Frontal cortex (tissue), 4 donors: ENCODE measurements at places on chromosomes 11 and 22. TPM values are rescaled to one million over a fixed set of nuclear protein-coding genes. Genes with fewer than 3 reads are reported as not detected.

DNA sequence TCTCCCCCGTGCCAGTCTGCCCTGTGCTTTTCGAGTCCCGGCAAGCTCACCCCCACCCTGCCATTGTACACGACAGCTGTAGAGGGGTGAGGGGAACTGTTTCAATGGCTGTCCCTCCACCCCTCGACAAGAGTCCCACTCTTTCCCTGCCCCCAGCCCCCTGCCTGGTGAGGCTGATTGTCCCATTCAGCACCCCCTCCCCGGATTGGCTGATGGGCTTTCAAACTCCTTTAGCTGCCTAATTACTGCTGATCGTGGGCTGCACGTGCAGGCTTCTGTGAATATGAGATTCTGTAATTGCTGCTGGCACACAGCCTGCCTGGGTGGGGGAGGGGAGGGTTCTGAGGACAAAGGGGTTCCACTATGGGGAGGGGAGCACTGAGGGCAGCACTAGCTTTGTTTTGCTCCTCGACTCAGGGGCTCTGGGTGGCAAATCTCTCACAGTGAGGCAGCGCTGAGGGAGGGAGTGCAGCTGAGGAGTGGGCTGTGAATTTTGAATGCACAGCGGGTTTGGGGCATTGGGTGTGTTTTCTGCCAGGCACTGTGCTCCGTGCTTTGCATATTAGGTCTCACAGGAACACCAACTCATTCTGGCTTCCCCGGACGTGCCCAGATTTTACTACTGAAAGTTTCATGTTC lies 42.6 kb upstream of the ACCSL start:
- no peak for DNase-seq

DNA sequence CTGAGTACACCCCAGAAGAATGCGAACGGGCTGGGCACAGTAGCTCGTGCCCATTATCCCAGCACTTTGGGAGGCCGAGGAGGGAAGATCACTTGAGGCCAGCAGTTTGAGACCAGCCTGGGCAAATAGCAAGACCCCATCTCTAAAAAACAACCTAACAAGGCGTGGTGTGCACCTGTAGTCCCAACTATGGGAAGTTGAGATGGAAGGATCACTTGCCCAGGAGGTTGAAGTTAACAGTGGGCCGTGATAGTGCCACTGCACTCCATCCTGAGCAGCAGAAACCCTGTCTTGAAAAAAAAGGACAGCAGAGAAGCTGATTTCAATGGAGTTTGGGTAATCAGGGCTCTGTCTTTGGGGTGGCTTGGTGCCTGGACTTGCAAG lies 3.3 kb downstream of the RPLP2 start:
- no peak for DNase-seq

DNA sequence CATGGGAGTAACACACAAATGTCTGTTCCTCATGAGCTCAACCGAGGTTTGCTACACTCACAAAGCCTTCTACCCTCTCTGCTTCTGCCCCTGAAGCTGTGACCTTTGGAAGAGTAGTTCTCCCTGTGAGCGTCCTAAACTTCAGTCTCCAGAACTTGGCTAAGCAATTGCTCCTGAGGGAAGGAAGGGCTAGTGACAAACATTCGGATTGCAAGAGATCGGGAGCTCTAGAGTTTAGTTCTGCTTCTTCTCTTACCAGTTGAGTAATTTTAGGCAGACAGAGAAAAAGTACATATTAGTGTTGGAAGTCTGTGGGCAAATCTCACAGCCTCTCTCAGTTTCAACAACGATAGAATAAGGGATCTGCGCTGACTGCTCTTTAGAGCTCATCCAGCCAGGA lies 27.3 kb upstream of the ELF5 start:
- no peak for DNase-seq

GRCh38 chr11:10388574-10388973 lies 66.5 kb upstream of the AMPD3 start:
- DNase-seq, result no peak

GRCh38 chr11:12029119-12029518 lies 20.7 kb upstream of the DKK3 start:
- DNase-seq, result no peak

DNA sequence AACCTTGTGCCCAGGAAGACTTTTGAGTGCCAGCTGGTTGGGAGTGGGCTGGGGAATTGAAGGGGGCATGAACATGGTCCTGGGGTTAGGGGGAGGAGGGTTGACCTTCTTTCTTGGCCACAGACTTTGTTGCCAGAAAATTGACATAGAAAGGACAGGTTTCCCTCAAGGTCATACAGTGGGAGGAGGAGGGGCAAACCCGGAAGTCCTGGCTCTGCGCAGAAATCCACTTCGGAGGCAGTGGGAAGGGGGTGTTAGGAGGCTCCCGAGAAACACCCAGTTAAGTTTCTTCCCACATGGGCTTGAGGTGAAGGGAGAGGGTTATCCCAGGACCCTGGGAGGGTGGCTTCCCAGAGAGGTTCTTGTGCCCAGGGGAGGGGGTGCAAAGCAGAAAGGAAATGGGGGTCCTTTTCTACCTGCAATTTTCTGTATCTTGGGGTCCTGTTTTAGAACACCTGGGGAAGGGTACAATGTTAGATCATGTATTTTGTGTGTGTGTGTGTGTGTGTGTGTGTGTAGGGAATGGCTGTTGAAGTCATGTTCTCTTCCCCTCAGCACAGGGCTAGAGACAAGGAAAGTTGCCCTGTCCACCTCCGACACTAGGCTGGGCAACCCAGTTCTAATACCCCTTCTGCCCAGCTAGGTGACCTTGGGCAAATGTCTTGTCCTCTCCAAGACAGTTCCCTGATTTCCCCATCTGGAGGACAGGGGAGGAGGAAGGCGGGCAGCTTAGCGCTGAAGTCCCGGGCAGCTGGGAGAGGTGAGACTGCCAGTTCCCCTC lies 1.1 kb downstream of the PVALB start:
- DNase-seq, result no peak

DNA sequence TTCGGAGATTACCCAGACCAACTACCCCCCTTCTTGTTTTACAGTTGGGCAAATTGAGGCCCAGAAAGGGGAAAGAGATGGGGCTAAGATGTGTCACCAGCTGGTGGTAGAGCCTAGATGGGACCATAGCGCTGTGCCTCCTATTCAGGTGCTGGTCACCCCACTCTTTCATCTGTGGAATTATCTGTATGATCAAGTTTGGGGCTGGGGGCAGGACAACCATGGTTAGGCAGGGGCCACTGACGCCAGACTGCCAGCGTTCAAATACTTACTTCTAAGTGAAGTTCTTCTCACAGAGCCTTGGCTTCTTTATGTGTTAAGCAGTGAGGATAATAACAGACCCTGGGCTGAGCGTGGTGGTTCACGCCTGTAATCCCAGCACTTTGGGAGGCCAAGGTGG lies 55.9 kb downstream of the IGLL1 start:
- no peak for DNase-seq

DNA sequence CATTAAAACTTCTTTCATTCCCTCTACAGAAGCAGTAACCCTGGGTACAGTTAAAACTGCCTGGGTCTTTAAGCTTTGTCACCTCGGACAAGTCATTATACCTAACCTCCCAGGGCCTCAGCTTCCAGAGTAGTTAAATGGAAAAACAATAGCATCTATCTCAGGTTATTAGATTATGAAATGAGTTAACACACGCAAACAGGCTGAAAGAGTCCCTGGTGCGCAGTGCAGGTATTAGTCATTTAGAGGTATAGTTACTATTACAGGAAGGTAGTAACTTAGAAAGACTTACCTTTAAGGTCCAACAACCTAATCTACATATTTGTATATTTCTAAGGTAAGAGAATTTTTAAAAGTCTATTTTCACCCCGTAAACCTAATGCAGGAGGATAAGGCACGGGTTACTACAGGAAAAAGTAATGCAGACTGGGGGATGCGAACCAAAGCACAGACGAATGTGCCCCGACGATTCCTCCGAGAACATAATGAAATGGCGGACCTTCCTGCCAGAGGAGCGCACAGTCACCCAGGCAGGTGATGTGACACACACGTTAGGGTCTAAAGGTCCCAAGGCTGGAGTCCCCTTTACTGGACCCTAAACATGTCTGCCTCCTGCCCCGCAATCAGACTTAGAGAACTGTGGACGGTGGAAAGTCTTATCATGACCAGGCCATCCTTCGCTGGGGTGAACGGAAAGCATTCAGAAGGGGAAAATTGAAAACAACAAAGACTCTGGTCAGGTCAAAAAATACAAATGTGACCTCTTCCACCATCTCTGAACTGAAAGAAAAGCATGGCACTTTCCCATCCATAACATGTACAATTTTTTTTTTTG lies 1.3 kb downstream of the NAP1L4 start:
- no peak for DNase-seq

DNA sequence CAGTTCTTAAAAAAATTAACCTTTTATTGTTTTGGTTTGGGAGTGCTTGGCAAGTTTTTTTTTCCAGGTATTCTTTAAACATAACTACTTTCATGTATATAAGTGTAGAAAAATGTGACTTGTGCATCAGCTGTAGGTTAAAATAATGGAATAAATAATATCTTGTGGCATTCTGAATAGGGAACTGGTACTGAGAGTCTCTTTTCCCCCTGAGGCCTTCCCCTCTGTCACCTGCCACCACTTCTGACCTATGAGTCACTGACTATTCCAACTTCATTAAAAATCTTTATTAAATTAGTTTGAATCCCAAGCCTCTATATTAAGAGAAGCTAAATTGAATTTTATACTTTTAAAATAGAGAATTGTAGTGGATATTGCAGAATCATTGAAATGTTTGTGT lies 805.7 kb downstream of the METTL15 start:
- no peak for DNase-seq

- DNase-seq, result no peak
Observed at GRCh38 chr11:44285756-44286155, 24.2 kb downstream of the ALX4 start.

The NXPE2 gene
- total RNA-seq, result 0.82 TPM

The OR51I1 gene
- not detected for total RNA-seq
